ENCODE measurements at places on chromosomes 7 and 10. TPM values are rescaled to one million over a fixed set of nuclear protein-coding genes. Genes with fewer than 3 reads are reported as not detected.

The ITPRID1 gene
- total RNA-seq: not detected

DNA sequence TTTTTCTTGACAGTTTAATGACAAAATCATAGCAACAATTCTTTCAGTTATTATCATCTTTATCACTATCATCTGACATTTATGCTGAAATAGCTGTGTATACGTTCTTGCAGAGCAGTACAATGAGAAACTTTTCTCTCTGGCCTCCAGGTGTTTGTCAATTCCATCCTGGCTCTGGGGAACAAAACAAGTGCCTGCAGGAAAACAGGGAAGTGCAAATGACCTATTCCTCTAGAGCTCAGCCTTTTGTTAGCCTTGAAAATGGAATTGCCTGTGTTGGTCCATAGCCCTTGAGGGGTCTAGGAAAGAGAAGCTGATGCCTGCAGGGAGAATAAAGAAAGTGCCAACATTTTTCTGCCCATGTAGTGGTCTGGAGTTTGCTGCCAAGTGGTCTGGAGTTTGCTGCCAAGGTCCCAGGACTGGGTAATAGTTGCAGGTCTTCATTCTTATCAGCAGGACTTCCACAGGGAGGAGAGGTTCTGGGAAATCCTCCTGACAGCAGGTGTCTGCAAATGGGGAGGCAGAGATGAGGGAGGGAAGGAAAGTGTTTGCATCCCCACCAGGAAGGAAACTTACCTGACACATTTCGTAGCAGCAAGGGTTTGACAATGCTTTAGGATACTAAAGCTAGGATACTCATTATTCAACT lies 10.1 kb upstream of the CSTF2T start:
- no peak for DNase-seq

DNA sequence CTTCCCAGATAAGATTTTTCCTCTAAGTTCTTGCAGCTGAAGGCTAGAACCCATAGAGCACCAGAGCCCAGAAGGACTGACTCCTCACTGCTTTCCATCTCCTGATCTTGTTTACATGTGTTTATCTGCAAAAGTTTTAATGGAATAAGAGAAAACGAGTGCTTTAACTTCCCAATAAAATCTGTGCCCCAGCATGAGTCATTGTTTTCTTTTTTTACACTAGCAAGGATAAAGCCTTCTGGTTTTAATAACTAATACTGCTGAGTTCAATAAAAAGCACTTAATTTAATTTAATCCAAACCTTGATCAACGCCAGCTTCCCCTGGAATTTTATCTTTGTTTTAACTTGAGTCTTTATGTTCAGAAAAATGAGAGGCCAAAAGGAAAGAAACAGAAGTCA lies 227.6 kb downstream of the HPSE2 start:
- DNase-seq: no peak

DNA sequence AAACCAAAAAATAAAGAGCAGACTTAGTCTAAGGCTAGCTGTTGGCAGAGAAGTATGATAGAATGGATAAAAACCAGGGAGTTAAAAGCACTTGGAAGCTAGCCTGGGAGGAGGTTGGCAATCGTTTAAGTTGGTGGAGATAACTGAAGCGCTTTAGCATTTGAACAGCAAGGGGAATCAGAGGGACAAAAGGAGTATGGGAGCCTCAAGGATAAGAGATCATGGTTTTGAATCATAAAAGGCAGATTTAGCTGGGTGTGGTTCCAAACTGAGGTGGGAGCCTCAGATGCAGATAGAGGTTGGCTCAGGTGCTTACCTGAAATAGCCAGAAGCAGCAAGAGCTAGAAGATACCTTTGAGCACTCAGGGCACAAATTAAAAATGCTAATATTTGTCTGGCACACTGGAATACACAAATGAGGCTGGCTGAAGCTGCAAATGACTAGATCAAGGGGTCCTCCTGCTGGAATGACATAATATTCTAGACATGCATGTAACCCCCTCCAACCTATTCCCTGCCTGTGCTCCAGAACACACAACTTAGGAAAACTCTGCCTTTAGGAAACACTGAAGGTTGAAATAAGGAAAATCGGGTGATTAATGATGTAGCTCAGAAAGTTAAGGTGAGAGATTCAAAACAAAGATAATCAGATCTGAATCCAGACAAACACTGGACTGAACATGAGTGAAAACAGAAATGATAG lies 372.3 kb upstream of the LRRN3 start:
- DNase-seq: no peak

DNA sequence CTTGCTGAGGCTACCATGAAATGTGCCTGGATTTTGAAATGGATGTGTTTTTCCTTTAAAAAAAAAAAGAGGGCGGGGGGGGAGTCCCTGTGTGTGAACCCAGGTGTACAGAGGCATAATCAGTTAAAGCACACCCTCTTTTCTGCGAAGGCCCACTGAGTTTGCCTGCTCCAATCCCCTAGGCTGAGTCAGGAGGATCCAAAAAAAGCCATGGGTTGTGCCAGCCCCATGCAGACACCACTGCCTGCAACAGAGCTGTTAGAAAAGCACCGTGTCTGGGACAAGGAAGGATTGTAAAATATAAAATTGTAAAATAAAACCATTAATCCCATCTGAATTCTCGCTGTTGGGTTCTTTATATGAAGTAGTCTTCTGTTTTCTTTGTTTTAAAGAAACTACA lies 217.9 kb downstream of the ADAM12 start:
- DNase-seq: no peak
